ENCODE measurements at places on chromosomes 5 and 9.

DNA sequence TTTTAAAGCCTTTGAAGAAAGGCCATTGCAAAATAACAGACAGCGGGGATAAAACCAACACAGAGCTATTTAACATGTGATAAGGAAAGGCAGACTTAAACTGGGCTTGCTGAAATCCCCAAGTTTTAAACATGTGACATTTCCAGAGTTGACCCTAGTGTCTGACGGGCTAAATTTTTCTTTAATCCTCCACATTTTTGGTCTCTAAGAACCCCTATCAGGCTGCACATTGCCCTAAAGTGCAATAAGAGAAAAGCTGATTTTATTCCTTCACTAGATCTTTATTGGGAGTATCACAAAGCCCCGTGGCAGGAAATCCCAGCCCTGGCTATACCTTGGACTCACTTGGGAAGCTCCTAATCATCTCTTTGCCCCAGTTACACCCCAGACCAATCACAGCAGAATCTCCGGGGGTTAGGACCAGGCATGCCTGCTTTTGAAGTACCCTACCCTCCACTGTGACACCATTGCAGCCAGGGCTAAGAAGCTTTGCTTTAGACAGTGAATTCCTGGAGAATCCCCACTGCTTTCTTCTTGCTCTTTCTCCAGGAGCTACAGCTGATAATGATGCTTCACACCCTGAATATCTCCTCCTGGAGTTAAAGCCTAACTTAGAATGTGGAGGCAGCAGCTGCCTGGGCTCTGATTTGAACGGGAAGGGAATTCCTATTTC, 20.1 kb upstream of the COL15A1 start:
- H3K27ac ChIP-seq = no peak overlapping the region
- no peak overlapping the region for H3K4me3 ChIP-seq
- H3K4me1 ChIP-seq = no peaks in the 10 kb centered on the region
- DNase-seq = no peak
- H3K27me3 ChIP-seq = no peaks in the 10 kb centered on the region

DNA sequence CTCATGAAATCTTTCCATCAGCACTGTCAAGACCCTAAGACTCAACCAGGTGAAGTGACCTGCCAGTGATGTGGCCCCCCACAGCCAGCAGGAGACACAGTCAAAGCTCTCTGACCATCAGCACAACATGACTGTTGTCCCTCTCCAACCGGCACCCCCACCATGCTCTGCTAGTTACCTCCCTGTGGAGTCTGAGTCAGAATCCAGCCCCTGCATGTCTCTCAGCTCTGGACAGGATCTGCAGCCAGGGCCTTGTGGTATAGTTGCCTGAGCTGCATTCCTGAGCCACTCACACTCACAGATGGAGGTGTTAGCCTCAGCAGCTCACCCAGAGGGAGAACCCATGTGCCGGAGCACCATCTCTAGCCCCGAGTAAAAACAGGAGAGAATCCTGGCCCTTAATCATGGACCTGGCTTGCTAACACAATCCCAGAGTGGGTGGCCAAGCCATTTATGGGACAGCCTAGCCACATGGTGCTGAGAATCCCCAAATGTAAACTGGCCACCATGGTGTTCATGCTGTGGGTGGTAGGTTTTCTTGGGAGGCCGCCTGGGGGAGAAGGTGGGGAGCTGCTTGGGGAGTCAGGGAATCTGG, 237.8 kb downstream of the PAPPA start:
- no peaks in the 10 kb centered on the region for H3K36me3 ChIP-seq
- H3K27ac ChIP-seq = no peak overlapping the region
- H3K4me1 ChIP-seq = no peaks in the 10 kb centered on the region
- DNase-seq = no peak
- H3K27me3 ChIP-seq = no peaks in the 10 kb centered on the region
- H3K4me3 ChIP-seq = no peak overlapping the region

- no peaks in the 10 kb centered on the region for H3K36me3 ChIP-seq
- H3K4me1 ChIP-seq = no peaks in the 10 kb centered on the region
- H3K4me3 ChIP-seq = no peak overlapping the region
- no peak for DNase-seq
- H3K27ac ChIP-seq = no peak overlapping the region
Measured at GRCh38 chr5:89303033-89303480, 420.1 kb upstream of the MEF2C start.

GRCh38 chr5:134600600-134600999, 32.0 kb downstream of the SAR1B start:
- no peaks in the 10 kb centered on the region for H3K27me3 ChIP-seq
- H3K4me1 ChIP-seq = no peaks in the 10 kb centered on the region
- H3K4me3 ChIP-seq = no peak overlapping the region
- DNase-seq = no peak
- H3K27ac ChIP-seq = no peak overlapping the region
- H3K36me3 ChIP-seq = no peaks in the 10 kb centered on the region

DNA sequence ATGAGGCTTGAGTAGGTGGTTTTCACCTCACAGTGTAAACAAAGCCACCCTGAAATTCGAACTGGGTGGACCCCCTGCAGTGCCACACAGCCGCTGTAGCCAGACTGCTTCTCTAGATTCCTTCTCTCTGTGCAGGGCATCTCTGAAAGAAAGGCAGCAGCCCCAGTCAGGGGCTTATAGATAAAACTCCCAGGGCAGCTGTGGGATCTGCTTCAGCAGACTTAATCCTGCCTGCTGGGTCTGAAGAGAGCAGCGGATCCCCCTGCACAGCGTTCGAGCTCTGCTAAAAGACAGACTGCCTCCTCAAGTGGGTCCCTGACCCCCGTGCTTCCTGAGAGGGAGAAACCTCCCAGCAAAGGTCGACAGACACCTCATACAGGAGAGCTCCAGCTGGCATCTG, 71.4 kb downstream of the CARTPT start:
- no peaks in the 10 kb centered on the region for H3K36me3 ChIP-seq
- no peak overlapping the region for H3K4me3 ChIP-seq
- no peaks in the 10 kb centered on the region for H3K4me1 ChIP-seq
- no peak overlapping the region for H3K27ac ChIP-seq
- H3K27me3 ChIP-seq = no peaks in the 10 kb centered on the region
- DNase-seq = no peak

DNA sequence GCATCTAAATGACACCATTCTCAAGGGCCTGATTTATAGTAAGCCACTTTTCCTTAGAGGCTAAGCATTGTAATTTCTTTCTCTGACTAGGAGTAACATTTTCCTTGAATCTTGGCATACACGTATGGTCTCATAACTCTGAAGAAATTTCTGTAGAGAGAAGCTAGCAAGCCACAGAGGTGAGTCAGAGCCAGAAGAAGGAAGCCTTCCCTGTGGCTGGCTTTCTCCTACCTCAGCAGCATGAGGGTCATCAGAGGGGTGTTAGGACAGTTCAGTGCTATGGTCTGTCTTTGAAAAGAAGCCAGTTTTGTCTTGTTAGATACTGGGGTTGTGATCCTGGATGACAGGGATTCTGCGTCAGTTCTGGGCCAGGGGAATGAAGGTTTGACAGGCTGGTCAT, 3.2 kb downstream of the SNX30 start:
- no peaks in the 10 kb centered on the region for H3K4me1 ChIP-seq
- no peak for DNase-seq
- H3K27me3 ChIP-seq = no peaks in the 10 kb centered on the region
- no peaks in the 10 kb centered on the region for H3K36me3 ChIP-seq
- no peak overlapping the region for H3K27ac ChIP-seq

DNA sequence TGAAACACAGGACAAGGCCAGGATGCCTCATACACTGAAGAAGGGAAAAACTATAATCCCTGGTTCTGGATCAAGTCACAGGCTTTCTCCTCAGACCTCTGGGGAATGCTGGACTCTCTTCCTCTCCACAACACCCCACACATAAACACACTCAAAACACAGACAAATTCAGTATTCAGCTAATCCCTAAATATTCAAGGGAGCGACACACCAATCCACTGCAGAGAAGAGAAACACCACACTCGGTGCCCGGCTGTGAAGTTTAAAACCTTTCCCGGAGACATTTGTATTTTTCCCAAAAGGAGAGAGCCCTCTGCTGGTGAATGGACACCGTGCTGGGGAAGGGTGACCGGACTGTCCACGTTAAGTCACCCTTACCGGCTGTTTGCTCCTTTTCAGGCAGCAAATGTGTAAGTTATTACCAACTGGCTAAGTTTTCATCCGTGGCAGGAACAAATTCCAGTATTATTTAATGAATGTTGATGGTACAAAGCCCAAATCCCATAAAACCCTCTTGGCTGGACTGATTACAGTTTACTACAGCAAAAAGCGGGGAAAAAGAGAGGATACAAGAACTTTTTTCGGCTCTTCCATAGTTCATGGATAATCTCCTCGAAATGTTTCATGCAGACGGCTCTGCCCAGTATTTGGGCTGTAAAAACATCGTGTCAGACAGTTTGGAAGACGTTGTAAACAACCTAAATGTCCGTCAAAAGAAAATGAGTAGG, 130.9 kb upstream of the SLC30A5 start:
- no peaks in the 10 kb centered on the region for H3K4me1 ChIP-seq
- peak overlapping the region; percentile 22 for H3K27ac ChIP-seq
- no peaks in the 10 kb centered on the region for H3K27me3 ChIP-seq
- peak; percentile 54 for DNase-seq
- no peak overlapping the region for H3K4me3 ChIP-seq
- no peaks in the 10 kb centered on the region for H3K36me3 ChIP-seq

DNA sequence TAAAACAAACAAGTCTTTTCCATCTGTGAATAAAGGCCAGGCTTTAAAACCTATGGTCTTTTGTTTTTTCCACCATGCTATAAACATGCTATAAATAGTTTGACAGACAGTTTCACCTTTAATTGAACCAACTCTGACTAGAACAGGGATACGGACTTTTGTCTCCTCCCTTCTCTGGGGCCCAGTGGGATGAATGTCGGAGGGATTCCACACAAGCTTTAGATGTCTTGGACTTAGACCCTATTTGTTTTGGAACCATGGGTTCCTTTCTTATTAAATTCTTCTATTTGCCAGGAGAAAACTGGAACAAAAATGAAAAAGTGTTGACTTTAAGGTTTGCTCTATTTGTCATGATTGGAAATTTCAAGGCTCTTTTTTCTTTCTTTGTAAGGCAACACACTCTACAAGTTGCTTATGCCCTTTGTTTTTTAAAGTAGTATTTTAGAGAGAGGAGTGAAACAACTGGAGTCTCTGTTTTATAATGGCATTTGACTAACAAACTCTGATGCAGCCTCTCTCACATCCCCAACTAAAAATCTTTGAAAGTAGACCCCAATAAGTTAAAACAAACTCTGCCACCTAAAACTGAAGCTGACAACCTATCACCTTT, 145.3 kb downstream of the MLLT3 start:
- H3K4me1 ChIP-seq = no peaks in the 10 kb centered on the region
- no peaks in the 10 kb centered on the region for H3K27me3 ChIP-seq
- H3K27ac ChIP-seq = no peak overlapping the region
- H3K36me3 ChIP-seq = no peaks in the 10 kb centered on the region
- DNase-seq = no peak
